SK-N-SH treated with all-trans-retinoic acid at 6 μM for 48 hours (cell line): ENCODE measurements at places on chromosomes 1 and 21.

GRCh38 chr1:28864695-28865094 is 49.7 kb upstream of the EPB41 start:
- ATAC-seq = no peak

- no peak for ATAC-seq
Observed at GRCh38 chr1:242813490-242814091, 289.1 kb upstream of the PLD5 start.

GRCh38 chr1:9927259-9927658 is 15.9 kb downstream of the LZIC start:
- no peak for ATAC-seq

- no peak for ATAC-seq
Observed at GRCh38 chr1:8191474-8191873, 126.4 kb upstream of the SLC45A1 start.

DNA sequence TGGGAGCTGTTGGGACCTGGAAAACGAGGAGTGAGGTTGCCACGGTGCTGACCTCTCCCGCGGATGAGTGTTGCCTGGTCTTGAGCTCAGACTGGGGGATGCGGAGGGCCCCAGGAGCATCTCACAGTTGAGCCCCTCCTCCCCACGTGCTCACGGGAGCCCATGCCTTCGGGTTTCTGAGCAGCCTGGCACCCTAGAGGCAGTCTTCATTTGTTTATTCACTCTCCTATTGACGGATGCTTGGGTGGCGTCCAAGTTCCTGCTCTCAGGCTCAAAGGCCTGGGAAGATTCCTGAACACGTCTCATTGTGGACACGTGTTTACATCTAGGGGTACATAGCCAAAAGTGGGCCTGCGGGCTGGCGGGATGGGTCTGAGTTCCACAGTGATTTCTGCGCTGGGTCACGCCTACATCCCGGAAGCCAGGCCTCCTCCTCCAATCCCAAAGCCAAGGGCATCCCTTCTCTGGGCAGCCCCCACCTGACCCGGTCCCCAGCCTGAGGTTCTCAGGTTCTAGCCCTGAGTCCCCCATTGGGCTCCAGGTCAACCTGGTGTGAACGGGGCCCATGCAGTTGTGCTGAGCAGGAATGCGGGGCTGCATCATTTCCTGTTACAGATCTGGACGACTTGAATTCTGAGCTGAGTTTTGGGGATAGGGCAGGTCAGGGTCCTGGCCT is 14.7 kb downstream of the WNT3A start:
- ATAC-seq = no peak

- ATAC-seq = no peak; the same call in 2 of the 3 replicates
Observed at GRCh38 chr1:202229376-202229775, 35.8 kb downstream of the LGR6 start.

DNA sequence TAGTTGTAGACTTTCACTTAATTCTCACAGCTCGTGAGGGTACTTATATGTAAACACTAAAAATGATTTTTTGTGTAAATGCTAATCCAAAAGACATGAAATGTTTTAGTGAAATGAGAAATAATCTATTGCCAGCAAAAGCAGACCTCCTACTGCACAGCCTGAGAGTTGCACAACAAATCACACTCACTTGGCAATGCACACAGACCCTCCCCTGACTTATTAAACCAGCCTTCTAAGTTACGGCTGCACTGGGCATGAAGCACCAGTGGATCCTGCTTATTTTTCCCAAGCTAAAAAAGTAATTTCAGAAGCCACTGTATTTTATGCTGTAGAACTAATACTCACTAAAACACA is 10.3 kb downstream of the ERRFI1 start:
- ATAC-seq = peak; percentile 25

GRCh38 chr1:10063878-10064277 is 31.1 kb downstream of the UBE4B start:
- ATAC-seq = no peak

DNA sequence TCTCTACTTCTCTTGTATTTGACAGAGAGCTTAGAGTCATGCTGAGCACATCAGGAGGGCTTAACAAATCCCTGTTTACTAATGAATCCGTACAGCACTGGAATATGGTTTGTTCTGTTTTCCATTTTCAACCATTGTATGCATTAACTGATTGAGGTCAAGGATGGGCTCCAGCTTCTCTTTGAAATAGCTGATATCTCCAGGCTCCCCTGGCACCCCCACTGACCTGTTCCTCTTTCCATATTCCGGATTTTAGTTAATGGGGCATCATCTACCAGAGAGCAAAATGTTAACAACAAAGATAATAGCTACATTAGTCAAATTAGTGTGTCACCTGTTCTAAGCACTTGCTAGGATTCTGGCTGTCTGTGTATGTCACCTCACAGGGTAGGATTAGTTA is 57.6 kb downstream of the NENF start:
- no peak for ATAC-seq

DNA sequence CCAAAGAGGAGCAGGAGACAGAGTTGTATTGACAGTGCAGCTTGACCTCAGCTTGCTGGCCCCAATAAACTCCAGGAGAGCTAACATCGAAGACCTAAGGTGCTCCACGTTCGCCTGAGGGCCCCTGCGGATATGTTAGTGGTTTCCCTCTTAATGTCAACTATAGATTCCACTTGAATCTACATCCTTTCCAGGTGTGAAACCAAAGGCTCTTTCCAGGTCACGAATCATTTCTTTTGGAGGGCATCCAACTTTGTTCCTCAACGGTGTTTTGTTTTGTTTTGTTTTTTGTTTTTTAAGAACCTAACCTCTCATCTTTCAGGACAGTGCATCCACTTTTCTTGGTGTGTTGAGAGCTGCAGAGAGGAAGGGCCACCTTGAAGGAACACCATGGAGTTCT is 267.6 kb upstream of the SGIP1 start:
- no peak for ATAC-seq

DNA sequence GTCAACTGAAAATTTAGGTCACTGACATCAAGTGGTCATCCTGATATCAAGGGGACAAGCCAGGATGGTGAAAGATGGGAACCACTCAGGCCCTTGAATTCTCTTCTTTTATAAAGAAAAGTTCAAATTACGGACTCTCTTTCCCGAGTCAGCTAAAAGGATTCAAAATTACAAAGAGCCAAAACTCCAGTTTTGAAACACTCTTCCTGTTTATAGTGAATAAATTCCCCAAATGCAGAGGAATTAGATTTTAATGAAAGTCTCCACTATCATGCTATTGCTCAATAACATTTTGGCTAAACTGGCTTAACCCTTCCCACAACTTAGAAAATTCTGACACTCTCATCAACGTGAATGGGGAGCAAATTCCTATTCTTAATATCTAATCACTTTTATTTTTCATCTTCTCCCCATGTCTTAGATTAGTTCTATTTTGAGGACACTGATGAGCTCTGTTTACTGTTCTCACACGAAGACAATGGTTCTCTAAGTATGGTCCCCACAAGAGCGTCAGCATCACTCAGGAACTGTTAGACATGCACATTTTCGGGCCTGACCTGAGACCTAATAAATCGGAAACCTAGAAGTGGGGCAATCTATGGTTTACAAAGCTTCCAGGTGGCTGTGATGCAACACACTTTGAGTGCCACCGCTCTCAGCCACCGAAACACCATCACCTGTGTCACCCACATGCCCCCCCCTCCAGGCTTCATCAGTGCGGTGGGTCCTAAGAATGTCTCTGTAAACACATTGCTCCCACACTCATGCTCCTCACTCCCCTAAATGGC is 64.4 kb upstream of the TIAM1 start:
- no peak for ATAC-seq

DNA sequence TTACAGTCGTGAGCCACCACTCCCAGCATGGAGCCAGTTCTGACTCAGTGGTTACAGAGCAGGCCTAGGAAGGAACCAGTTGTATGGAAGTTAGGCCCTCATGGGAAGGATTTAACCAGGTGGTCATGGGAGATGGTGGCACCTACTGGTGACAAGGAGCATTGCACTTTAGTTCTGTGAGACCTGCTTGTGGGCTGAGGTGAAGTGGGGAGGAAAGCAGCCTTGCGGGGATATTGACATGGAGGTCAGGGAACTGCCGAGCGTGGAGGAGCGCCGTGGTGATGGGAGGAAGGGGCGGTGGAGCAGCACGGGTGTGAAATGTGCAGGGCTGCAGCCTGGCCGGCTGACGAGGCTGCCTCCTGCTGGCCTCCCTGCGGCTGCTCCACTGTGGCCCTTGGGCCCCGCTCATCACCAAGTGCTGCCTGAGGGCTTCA is 100.4 kb downstream of the GALNT2 start:
- ATAC-seq = peak; percentile 58

GRCh38 chr1:197557302-197557701 is 218.0 kb downstream of the DENND1B start:
- peak; percentile 43 for ATAC-seq

DNA sequence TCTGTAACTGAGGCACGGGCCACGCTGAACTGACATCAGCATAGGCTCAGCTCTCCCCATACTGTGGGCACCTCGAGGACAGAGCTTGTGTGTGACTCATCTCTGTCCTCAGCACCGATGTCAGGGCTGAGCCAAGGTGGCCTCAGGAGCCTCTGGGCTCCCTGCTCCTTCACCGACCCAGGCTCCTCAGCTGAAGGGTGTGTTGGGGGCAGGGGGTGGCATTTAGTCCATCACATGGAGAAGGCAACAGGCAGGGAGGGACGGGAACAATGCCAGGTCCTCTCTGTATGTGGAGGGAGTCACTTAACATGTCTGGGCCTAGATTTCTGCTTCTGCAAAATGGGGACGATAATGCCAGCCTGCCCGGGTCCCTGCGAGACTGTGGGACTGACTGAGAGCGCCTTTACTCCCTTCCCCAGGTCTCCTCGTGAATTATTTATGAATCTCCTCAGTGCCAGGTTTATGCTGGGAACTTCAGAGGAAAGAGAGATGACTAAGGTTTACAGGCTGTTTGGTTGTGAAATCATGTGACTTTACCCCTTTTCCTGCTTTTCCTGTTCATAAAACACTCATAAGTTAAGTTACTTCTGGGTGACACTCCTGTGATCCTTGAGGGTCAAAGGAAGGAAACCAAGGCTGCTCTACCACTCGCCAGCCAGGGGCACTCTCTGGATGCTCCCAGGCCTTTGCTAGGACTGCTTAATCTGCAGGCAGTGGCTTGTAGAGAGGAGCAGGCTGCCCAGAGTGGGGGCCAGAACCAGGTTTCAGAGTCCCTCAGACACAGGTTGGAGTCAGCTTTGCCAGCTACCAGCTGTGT is 16.2 kb downstream of the TTC39A start:
- ATAC-seq = peak; percentile 55

DNA sequence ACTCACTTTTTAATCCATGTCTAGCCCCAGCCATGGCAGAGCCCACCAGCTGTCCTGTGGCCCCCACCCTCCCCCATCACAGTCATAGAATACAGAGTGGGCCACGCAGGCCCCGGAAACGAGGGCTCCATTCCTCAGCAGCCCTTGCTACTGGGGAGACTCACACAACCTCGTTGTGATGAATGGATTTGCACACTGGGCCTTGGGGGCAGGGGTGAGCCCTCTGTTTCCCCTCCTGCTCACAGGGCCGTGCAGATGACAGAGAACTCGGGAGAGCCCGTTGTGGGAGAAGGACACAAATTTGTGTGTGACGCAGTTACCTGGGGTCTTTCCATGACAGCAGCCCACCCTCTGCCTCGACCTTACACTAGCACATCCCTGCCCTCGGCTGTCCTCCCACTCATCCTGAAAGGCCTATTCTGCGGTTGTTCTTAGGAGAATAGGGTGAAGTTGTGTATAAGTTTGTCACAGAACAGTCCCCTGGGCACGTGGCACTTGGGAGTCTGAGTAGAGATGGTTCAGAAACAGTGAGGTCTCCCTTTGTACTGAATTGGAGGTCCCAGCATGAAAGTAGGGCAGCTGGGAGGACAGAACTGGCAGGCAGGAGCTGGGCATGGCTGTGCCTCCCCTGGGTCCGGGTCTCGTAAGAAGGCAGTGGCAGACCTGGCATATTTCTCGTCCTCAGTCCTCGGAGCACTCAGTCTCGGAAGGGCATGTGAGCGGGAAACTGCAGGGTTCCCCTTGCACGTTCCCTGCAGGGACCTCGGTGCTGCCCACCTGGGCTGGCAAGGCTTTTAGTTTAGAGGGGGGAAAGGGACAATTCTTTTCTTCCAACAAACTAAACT is 6.8 kb downstream of the AGT start:
- no peak for ATAC-seq

DNA sequence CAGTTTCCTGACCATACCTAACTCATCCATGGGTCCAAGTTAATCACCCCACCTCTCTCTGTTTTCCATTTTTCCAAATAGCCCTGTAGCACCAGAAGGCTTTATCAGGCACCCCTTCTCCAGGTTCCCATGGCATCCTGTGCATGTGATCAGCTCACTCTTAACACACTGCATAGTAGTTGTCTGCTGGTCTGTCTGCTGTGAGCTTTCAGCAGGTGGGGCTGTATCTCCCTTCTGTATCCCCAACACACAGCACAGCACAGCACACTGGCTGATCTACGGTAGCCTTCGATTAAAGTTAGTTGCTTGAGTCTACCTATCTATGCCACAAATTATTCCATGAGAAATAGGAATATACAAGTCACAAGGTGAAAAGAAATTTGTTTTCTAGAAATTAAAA is 54.3 kb upstream of the C1orf198 start:
- peak; percentile 45; the same call in 1 of the 3 replicates for ATAC-seq

GRCh38 chr21:33543505-33544129 is 779 bp downstream of the SON start:
- peak; percentile 26; the same call in 2 of the 3 replicates for ATAC-seq

- no peak for ATAC-seq
Observed at GRCh38 chr1:231021540-231022031, 18.5 kb downstream of the FAM89A start.

- peak; percentile 36 for ATAC-seq
Observed at GRCh38 chr1:118987468-118988185, 516 bp downstream of the TBX15 start.

GRCh38 chr1:231507476-231508355 is 20.8 kb upstream of the TSNAX start:
- peak; percentile 26; the same call in 1 of the 3 replicates for ATAC-seq

GRCh38 chr1:60564916-60565750 is 491.6 kb upstream of the C1orf87 start:
- ATAC-seq = no peak

DNA sequence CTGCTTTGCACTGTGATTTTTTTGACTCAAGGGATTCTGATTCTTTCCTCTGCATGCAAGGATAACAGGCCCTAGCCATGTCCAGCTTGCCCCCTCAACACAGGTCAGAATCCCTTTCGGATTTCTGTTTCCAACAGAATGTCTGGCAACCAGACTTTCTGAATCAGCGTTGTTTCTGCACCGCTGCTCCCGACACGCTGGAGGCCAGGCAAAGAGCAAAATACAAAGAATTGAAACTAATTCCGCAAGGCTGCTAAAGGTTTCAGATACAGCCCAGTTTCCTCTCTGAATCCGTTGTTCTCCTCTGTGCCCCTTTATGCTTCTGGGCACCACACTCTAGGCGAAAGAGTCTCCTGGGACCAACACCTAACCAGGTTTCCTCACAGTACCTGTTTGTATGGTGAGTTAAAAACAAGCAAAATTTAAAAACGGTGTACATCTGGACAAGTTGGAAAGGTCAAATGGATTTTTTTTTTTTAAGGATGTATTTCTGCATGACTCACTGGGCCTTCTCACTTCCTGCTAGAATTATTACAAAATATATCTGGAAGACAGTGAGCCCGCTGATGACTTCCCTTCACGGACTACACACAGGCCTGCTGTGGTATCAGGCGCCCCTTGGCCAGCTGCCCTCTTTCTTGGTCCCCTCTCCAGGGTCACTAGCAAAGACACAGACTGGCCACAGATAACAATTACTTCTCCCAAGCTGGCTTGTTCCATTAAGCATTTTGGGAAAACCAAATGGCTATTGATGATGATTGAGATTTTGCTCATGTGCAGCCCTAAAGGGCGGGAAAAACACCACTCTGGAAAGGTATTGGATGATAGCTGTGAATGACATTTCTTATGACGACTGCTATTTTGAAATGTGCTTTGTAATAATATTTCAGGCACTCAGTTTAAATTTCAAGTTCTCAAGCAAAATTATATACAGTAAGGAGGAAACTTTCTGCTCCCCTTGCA is 118.3 kb downstream of the TGFB2 start:
- peak; percentile 10; the same call in 1 of the 3 replicates for ATAC-seq

- ATAC-seq = peak; percentile 78
Observed at GRCh38 chr1:153626904-153627714, at the start of gene S100A13. TSS of gene S100A13 (minus strand) at chr1:153627505. CDS start at chr1:153626472, 1,033 bp downstream.
